ENCODE measurements at places on chromosomes 3 and 15.

DNA sequence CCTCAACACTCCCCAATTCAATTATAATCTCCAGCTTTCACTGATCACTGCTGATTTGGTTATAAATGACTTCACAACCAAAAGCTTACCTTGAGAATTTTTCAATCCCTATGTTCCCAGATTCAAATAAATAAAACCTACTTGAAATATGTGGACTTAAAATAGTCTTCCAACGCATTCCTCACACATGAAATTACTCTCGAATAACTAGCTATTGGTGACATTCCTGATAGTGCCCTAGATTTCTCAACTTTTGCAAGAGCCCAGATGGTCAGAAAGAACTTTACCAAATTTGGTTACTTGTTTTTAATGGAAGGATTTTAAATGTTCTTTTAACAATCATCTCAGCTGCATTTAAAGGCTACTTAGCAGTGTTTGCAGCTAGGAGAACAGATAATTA lies 605.5 kb downstream of the FHIT start:
- H3K27me3 ChIP-seq = no peaks in the 10 kb centered on the region
- H3K4me1 ChIP-seq = no peaks in the 10 kb centered on the region
- DNase-seq = no peak
- H3K36me3 ChIP-seq = no peaks in the 10 kb centered on the region
- H3K27ac ChIP-seq = no peak overlapping the region

DNA sequence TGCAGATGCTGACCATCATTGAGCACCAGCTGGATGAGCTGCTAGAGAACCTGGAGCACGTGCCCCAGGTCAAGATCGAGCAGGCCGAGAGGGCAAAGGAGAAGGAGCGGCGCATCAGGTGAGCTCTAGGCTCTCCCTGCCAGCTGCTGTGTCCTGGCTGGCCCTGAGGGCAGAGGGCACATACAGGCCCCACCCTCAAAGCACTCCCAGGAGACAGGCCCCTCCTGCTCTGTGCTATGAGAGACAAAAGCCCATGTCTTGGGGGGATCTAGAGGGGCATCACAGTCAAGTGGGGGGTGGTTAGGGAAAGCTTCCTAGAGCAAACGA lies 39.5 kb downstream of the CFAP100 start:
- peaks cover 8% of the 10 kb centered on the region for H3K36me3 ChIP-seq
- no peak overlapping the region for H3K4me3 ChIP-seq
- no peaks in the 10 kb centered on the region for H3K27me3 ChIP-seq
- H3K4me1 ChIP-seq = no peaks in the 10 kb centered on the region
- no peak overlapping the region for H3K27ac ChIP-seq

DNA sequence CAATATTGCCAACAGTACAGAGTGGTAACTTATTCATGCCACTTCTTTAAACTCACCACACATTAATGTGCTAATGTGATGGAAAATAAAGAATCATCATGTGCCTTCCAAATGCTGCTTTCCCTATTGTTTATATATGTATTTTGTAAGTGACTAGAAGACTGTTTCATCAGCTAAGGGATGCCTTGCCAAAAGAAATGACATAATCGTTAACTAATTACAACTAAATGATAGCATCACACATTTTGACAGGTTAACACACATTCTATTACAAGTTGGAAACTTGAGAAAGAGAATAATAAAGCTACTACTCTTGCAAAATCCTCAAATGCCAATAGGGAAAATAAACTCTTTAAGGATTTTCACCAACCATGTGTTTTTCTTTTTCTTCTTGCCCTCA lies 329.9 kb upstream of the AGTR1 start:
- no peak overlapping the region for H3K4me3 ChIP-seq
- H3K36me3 ChIP-seq = no peaks in the 10 kb centered on the region
- no peaks in the 10 kb centered on the region for H3K4me1 ChIP-seq
- DNase-seq = no peak
- no peaks in the 10 kb centered on the region for H3K27me3 ChIP-seq
- H3K27ac ChIP-seq = no peak overlapping the region

- H3K27me3 ChIP-seq = peaks cover 4% of the 10 kb centered on the region
- peaks cover 38% of the 10 kb centered on the region for H3K36me3 ChIP-seq
- DNase-seq = peak; percentile 50
- H3K4me3 ChIP-seq = peak overlapping the region; percentile 94
Measured at GRCh38 chr3:142445816-142446254, 2.0 kb downstream of the XRN1 start.

All from activated naive CD4-positive, alpha-beta T cell treated with anti-CD3 and anti-CD28 coated beads, Interleukin-2, amount 10 ng/mL, durations not matched to agents 7 days and 5 days (primary cell).